Colonic mucosa (tissue), 4 donors: ENCODE measurements at places on chromosomes 6 and 20. TPM values are rescaled to one million over a fixed set of nuclear protein-coding genes. Genes with fewer than 3 reads are reported as not detected.

DNA sequence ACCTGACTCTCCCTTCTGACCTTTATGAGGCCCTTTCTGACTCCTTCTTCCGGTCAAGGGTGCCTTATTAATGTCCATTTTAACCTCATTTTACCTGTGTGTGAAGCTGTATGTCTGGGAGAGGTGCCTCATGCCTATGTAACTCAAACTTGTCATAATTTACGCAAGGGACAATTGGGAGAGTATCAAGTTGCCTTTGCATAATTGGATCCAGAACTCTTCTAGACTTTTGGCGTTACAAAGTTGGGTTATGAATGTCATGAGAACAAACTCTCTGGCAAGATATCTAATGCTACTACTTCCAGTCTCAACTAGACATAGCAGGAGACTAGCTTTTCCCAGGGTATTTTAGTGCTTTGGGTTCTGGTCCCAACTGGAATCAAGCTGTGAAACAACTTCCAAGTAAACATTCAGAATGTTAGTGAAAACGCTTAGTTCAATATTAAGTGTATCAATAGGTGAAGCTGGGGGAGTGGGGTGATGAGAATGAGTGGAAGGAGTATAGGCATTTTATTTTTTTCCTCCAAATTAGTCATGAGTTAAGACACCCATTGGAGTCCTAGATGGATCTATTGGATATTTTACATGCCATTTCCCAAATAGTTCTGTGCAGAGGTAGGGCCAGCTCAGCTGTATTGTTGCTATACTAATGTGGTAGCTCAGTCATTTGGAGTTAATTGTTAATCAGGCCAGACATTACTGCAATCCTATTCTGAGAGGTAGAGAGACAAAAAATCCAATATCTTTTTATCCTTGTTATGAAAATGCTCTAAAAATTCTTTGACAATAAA is 159.9 kb downstream of the TFAP2B start:
- no peaks in the 10 kb centered on the region for H3K27me3 ChIP-seq
- H3K36me3 ChIP-seq: no peaks in the 10 kb centered on the region
- H3K4me3 ChIP-seq: no peak overlapping the region
- no peaks in the 10 kb centered on the region for H3K4me1 ChIP-seq

GRCh38 chr6:1009103-1009502 is 302.8 kb upstream of the FOXQ1 start:
- no peak overlapping the region for H3K27ac ChIP-seq
- no peaks in the 10 kb centered on the region for H3K27me3 ChIP-seq
- no peaks in the 10 kb centered on the region for H3K36me3 ChIP-seq
- no peak overlapping the region for H3K4me3 ChIP-seq

DNA sequence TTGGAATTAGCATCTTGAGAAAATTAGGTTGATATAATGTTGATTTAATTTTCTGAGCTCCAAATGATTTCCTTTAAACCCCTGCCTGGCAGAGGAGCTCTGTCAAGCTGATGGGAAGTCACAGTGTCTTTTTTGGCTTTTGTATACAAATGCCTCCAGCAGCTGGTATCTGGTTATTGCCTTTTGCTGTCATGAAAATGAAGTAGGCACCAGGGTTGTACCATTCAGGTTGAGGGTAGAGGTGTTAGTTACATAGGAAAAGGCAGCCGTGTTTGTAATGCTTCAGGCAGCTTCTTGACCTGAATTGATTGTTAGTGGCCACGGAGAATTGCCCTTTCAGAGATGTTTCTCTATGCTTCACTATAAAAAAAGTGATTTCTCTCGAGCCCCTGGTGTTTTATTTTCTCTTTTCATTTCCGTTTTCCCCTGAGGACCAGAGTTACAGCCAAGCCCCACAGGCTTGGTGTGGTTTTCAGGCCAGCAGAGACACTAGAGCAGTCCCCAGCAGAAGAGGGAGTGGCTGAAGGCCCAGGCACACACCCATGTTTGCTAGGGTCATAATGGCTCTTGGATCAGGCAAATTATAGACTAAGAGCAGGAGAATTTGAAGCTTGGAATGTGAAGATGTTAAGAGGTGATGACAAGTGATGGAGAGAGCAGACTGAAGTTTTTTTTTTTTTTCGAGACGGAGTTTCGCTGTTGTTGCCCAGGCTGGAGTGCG is 21.6 kb downstream of the CMTR1 start:
- no peaks in the 10 kb centered on the region for H3K4me1 ChIP-seq
- no peaks in the 10 kb centered on the region for H3K36me3 ChIP-seq
- peak; percentile 38 for DNase-seq
- H3K27ac ChIP-seq: peak overlapping the region; percentile 39
- no peaks in the 10 kb centered on the region for H3K27me3 ChIP-seq

- no peaks in the 10 kb centered on the region for H3K4me1 ChIP-seq
- H3K27ac ChIP-seq: no peak overlapping the region
- no peaks in the 10 kb centered on the region for H3K36me3 ChIP-seq
- H3K4me3 ChIP-seq: no peak overlapping the region
- DNase-seq: no peak
Measured at GRCh38 chr6:42084889-42085288, 34.6 kb downstream of the TAF8 start.

GRCh38 chr6:77880501-77880900 is 227.7 kb downstream of the MEI4 start:
- H3K27ac ChIP-seq: no peak overlapping the region
- H3K4me3 ChIP-seq: no peak overlapping the region
- H3K4me1 ChIP-seq: no peaks in the 10 kb centered on the region
- no peaks in the 10 kb centered on the region for H3K27me3 ChIP-seq

GRCh38 chr20:37523911-37524700 is 3.1 kb downstream of the NNAT start:
- no peaks in the 10 kb centered on the region for H3K27me3 ChIP-seq
- no peaks in the 10 kb centered on the region for H3K36me3 ChIP-seq
- H3K4me3 ChIP-seq: no peak overlapping the region

- no peak overlapping the region for H3K27ac ChIP-seq
- H3K36me3 ChIP-seq: no peaks in the 10 kb centered on the region
- H3K4me3 ChIP-seq: no peak overlapping the region
- DNase-seq: no peak
- no peaks in the 10 kb centered on the region for H3K27me3 ChIP-seq
Measured at GRCh38 chr6:74631564-74631963, 574.3 kb downstream of the COL12A1 start.

DNA sequence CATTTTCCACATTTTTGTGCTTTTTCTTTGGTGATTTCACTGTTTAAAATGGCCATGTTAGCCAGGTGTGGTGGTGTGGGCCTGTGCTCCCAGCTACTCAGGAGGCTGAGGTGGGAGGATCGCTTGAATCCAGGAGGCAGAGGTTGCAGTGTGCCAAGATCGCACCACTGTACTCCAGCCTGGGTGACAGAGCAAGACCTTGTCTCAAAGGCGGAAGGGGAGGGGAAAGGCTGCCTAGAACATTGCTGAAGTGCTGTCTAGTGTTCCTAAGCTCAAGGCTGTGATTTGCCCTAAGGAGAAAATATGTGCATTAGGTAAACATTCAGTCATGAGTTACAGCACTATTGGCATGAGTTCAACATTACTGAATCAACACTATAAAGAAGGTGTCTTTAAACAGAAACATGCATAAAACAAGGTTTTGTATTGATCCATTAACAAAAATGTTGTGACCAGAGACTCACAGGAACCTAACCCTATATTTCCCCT is 14.0 kb downstream of the ZC2HC1B start:
- H3K4me1 ChIP-seq: no peaks in the 10 kb centered on the region
- H3K4me3 ChIP-seq: no peak overlapping the region
- H3K27ac ChIP-seq: no peak overlapping the region
- DNase-seq: peak; percentile 26
- no peaks in the 10 kb centered on the region for H3K36me3 ChIP-seq
- no peaks in the 10 kb centered on the region for H3K27me3 ChIP-seq

DNA sequence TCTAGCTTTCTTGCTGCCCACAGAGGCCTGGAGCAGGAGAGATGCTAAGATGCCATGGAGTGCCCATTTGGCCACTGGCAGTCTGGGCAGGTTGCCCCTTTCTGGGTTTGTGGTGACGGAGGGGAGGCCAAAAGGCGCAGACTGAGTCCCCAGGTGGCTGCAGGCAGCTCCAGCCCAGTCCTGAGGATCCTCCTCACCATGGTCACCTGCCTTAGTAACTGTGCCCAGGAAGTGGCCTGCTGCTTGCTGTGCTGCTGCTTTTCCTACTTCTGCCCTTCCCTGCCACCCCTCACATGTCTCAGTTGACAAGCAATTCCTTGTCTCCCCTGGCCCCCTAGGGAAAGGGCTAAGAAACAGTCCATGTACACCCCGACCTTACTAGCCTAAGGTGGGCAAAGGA is 35.3 kb upstream of the KIFC1 start:
- H3K36me3 ChIP-seq: no peaks in the 10 kb centered on the region
- peak; percentile 28 for DNase-seq
- H3K4me1 ChIP-seq: no peaks in the 10 kb centered on the region
- H3K27me3 ChIP-seq: no peaks in the 10 kb centered on the region
- H3K4me3 ChIP-seq: no peak overlapping the region

GRCh38 chr6:170075659-170076223 is 215.1 kb downstream of the DLL1 start:
- H3K27ac ChIP-seq: no peak overlapping the region
- no peaks in the 10 kb centered on the region for H3K27me3 ChIP-seq
- no peak overlapping the region for H3K4me3 ChIP-seq
- no peaks in the 10 kb centered on the region for H3K36me3 ChIP-seq
- no peaks in the 10 kb centered on the region for H3K4me1 ChIP-seq

DNA sequence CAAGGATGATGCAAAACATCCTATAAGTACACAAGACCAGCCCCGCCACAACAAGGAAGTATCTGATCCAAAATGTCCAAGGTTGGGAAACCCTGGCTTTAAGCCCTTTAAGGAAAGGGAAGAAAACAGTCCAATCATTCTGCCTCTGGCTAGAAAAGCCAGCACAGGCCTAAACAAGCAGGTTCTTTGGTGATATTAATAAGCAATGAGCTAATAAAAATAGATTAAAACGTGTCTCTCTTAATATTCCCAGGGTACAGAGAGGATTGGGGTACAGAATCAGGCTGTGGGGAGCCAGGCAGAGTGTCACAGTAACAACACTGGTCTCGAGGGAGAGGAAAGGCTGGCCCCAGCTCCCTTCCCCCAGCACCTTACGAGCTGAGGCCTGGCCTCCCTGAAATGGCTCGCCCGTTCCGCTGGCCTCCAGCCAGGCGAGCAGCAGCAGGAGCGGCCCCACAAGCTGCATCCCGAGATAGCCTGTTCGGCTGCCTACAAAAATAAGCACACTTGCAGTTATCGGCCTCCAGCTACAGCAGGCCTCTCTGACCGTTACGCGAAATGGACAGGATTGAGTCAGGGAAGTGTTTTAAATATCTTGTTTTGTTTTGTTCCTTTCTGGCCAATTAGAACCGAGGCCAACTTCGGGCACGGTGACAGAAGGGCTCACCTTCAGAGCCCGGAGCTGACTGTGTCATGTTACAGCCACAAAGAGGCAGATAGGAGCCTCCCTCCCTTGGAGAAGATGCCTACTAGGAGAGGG is 4.0 kb upstream of the ZMYND8 start:
- H3K4me3 ChIP-seq: no peak overlapping the region
- peak; percentile 76 for DNase-seq
- peak overlapping the region; percentile 99 for H3K27ac ChIP-seq
- H3K27me3 ChIP-seq: no peaks in the 10 kb centered on the region
- H3K4me1 ChIP-seq: peaks cover 46% of the 10 kb centered on the region
- no peaks in the 10 kb centered on the region for H3K36me3 ChIP-seq

- H3K27ac ChIP-seq: no peak overlapping the region
- no peak overlapping the region for H3K4me3 ChIP-seq
- no peaks in the 10 kb centered on the region for H3K4me1 ChIP-seq
- H3K27me3 ChIP-seq: no peaks in the 10 kb centered on the region
- no peak for DNase-seq
Measured at GRCh38 chr6:166346965-166347364, 4.6 kb upstream of the SFT2D1 start.

- no peaks in the 10 kb centered on the region for H3K36me3 ChIP-seq
- no peaks in the 10 kb centered on the region for H3K27me3 ChIP-seq
- peaks cover 13% of the 10 kb centered on the region for H3K4me1 ChIP-seq
- H3K4me3 ChIP-seq: peak within 1 kb of the TSS; percentile 63
- H3K27ac ChIP-seq: peak within 1 kb of the TSS; percentile 94
Measured at GRCh38 chr20:25058051-25058846, at the start of gene ACSS1. Gene ACSS1 (minus strand): TSS chr20:25058139. CDS start chr20:25058102, 37 bp downstream.

GRCh38 chr6:72784581-72784980 is 162.7 kb downstream of the KCNQ5 start:
- H3K4me1 ChIP-seq: no peaks in the 10 kb centered on the region
- no peaks in the 10 kb centered on the region for H3K36me3 ChIP-seq
- H3K27me3 ChIP-seq: no peaks in the 10 kb centered on the region

DNA sequence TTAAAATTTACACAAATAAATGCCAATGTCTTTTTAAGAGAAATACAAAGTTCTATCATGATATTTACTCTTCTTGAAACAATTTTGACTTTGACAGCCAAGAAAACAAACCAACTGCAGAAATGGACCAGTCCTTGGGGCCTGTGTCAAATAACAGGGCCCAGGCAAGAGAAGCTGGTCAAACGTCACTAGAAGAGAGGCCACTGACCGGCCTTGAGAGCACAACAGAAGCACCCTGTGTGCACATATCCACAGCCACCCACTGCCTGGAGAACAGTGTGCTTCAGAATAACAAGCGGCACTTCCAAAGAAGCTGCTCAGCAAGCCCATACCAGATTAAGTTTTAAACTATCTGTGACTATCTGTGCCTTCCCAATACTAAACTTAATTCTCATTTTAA is 14.8 kb downstream of the APMAP start:
- H3K4me1 ChIP-seq: no peaks in the 10 kb centered on the region
- no peak overlapping the region for H3K27ac ChIP-seq
- no peaks in the 10 kb centered on the region for H3K27me3 ChIP-seq
- no peak for DNase-seq
- H3K4me3 ChIP-seq: no peak overlapping the region
- no peaks in the 10 kb centered on the region for H3K36me3 ChIP-seq

DNA sequence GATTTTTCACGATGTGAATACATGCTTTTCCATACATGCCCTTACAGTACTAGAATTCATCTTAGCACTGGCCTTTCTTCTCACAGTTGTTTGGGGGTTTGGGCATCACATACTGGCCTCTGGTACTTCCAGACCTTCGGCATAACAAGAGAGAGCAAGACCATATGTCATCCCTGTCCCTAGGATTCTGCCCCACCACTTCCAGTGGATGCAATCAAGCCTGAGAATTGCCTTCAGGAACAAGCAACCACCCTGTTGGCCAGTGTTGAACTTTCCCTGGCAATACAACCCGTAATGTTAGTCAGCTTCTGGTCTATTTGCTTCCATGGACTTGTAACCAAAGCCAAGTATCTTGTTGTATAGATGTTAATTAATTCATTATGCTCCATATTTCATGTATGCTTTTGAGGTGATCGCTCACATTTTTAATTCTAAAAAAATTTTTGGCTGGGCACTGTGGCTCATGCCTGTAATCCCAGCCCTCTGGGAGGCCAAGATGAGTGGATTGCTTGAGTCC is 15.4 kb upstream of the SLPI start:
- no peak overlapping the region for H3K27ac ChIP-seq
- no peaks in the 10 kb centered on the region for H3K4me1 ChIP-seq
- no peaks in the 10 kb centered on the region for H3K36me3 ChIP-seq
- H3K27me3 ChIP-seq: no peaks in the 10 kb centered on the region

MDFI gene
- total RNA-seq: 1.9 TPM

NR2E1 gene
- not detected for total RNA-seq

HLA-DRA gene
- 44.3 TPM for total RNA-seq

GGT7 gene
- total RNA-seq: 10.1 TPM

TNFRSF6B gene
- 7.5 TPM for total RNA-seq

LSM14B gene
- total RNA-seq: 38.6 TPM

RCAN2 gene
- total RNA-seq: 7.0 TPM

SLC17A2 gene
- total RNA-seq: not detected
